ENCODE measurements at places on chromosomes 7 and 10.

- DNase-seq = no peak
Measured at GRCh38 chr7:96311967-96312366, 9.9 kb downstream of the SLC25A13 start.

DNA sequence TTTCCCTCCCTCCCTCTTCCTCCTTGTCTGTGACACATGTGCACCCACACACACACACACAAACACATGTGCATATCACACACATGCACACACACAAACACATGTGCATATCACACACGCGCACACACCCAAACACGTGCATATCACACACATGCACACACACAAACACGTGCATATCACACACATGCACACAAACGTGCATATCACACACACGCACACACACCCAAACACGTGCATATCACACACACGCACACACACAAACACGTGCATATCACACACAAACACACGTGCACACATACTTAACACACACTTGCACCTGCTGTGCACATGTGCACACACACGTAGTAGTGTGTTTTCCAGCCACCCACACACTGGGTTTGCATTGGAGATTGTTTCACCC lies 29.4 kb upstream of the KNDC1 start:
- no peak for DNase-seq

DNA sequence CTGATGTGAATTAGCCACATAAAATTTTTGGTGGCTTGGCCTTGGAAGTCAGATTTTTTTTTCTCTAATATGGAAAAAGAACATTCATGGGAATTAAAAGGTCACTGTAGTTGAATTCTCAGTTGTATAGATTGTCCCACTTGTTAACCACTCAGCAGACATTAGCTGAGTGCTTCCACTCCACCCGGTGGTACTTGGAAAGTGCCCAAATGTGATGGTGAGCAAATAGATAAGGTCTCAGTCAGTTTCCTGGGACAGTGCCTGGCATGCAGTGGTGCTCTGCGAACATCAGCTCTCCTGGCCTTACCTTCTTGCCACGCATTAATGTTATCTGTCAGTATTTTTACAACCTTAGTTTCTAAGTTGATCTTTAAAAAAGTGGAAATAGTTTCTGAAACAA lies 1.4 kb downstream of the ATP5F1C start:
- DNase-seq = no peak

DNA sequence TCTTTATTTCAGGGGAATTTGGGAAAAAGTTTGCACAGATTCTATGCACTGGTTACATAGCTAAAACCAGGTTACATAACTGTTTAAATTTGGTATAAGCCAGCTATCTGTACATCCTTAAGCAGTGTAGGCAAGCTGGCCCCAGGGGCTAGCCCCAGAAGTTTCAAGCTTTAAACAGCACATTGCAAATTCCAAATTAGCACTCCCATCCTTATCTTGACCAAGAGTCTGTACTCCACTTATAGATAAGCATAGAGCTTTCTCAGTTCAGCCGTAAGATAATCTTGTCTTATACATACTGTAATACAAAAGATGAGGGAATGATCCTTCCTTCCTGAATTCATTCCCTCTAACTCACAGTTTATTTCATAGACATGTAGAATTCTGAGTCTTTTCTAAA lies 109.3 kb downstream of the SPAG6 start:
- DNase-seq = no peak

DNA sequence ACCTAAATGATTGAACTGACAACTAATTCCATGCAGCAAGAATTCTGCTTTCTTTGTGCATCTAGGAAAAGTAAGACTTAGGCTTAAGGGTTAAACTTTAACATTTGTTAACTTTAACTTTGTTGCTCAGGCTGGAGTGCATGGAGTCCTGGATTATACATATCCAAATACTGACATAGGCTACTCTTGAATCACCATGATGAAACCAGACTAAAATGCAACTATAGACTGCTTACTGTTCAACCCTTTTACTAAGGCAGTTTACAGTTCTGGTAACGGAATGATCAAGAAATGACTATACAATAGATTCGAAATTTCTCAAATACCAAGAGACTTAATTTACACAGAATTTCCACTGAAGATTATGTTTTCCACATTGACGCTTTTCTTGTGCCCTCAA lies 52.0 kb downstream of the PUS7 start:
- no peak for DNase-seq

DNA sequence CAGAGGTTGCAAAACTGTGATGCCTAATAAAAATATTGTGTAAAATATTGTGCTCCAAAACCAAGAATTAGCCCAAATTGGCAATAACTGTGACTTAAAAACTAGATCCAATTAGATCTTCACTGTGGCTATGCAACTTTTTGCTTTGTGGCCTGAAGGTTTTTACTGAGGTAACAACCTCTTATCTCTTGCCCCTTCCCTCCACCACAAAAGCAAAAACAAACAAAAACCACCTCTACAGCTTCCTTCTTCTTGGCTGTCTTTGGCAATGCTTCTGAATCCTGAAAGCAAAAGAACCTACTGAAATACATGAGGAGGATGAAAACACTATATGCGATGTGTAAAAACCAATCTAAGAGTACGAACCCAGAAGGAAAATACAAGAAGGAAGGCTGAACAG lies 226.7 kb upstream of the MBL2 start:
- no peak for DNase-seq

- no peak for DNase-seq
Measured at GRCh38 chr10:15451137-15452094, 80.3 kb upstream of the FAM171A1 start.

DNA sequence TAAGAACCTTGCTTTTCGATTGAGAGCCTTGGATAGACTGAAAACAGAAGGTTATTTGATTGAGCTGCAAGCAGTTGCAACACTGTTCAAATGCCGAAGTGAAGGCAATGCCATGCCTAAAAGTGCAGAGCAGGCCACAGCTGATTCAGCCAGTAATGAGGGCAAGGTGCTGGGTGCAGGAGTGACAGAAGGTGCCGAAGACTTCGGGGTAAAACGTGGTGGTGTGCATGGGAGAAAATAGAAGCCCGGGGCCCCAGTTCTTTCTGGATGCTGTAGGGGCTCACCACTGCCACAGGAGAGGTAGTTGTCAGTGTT lies 43.6 kb upstream of the GATAD1 start:
- no peak for DNase-seq

GRCh38 chr7:12369072-12369471 lies 34.6 kb downstream of the VWDE start:
- no peak for DNase-seq

DNA sequence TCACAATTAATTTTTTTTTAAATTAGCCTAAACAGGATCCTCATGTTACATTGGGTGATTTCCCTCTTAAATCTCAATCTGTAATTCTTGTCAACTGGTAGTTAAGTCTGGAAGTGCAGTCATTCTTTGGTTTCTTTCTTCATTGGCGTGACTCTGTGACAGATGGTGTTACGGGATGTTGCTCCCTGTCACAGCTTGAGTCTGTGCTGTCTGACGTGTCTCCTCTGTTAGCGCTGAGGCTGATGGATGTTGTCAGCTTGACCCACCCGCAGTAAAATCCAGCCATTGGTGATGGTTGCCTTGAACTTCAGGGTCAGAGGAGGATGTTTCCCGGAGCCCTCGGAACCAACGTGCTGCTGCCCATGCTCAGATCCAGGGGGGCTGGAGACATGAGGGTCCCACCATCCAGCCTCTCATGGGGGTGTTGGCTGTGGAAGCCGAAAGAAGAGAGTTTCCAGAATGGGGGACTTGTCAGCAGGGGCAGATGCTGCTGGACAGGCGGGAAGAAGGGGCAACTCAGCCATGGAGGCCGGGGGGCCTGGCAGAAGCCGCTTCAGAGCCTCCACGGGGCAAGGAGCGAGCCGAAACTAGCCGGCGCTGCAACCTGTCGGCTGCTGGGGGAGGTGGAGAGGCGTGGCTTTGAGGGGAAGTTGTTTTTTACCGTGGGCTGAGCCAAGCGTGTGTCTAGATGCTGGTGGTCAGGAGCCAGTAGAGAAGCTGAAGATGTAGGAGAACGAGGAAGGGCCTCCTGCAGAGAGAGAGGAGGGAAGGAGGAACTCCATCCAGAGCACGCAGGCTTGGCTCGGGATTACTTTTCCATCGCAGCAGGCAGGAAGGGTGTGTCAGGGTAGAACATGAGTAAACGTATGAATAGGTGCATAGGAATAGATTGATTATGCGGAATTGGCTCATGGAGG lies 3.5 kb downstream of the SUN1 start:
- no peak for DNase-seq

DNA sequence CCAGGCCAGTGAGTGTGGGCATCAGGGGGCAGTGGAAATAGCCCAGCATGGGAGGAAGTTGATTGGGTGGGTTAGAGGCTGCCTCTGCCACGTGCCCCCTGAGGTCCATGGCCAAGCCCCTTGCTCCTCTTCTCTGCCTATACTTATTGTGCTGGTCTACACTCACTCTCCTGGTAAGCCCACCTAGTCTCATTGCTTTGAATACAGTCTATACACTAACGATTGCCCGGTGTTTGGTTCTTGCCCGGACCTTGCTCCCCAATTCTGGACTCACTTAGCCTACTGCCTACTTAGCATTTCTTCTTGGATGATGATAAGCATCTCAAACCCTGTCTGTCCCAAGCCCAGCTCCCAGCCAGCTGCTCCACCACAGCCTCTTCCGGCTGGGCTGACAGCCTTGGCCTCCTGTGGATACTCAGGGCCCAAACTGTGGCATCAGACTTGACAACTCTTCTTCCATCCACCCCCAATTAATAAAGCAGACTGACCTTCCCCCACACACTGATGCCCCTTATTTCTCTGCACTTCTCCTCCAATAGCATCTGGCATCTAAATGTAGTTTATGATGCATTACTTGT lies 10.1 kb downstream of the LRRC18 start:
- DNase-seq = no peak

GRCh38 chr7:32102432-32102873 lies 32.2 kb upstream of the PDE1C start:
- no peak for DNase-seq

DNA sequence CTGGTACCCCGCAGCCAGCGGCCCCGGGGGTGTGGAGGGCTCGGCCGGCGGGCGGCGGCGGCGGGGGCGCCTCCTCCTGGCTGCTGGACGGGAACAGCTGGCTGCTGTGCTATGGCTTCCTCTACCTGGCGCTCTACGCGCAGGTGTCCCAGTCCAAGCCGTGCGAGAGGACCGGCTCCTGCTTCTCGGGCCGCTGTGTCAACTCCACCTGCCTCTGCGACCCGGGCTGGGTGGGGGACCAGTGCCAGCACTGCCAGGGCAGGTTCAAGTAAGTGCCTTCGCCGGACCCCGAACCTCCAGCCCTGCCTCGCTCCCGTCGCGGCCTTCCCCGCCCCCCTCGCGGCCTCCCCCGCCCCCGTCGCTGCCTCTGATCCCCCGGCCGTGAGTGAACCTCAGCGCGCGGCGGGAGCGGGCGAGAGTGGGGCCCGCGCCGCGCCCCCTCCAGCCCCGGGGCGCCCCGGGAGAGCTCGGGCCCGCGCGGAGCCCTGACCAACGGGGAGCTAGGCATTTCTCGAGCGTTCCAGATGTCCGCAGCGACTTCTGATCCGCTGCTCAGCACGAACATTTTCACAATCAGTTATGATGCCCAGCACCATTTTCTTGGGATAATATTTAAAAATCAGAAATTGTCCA lies 727 bp downstream of the ATRNL1 start:
- DNase-seq = peak; percentile 67

GRCh38 chr7:24922099-24922773 lies 57.7 kb downstream of the OSBPL3 start:
- no peak for DNase-seq

GRCh38 chr7:8481752-8482446 lies 48.5 kb downstream of the NXPH1 start:
- no peak for DNase-seq

DNA sequence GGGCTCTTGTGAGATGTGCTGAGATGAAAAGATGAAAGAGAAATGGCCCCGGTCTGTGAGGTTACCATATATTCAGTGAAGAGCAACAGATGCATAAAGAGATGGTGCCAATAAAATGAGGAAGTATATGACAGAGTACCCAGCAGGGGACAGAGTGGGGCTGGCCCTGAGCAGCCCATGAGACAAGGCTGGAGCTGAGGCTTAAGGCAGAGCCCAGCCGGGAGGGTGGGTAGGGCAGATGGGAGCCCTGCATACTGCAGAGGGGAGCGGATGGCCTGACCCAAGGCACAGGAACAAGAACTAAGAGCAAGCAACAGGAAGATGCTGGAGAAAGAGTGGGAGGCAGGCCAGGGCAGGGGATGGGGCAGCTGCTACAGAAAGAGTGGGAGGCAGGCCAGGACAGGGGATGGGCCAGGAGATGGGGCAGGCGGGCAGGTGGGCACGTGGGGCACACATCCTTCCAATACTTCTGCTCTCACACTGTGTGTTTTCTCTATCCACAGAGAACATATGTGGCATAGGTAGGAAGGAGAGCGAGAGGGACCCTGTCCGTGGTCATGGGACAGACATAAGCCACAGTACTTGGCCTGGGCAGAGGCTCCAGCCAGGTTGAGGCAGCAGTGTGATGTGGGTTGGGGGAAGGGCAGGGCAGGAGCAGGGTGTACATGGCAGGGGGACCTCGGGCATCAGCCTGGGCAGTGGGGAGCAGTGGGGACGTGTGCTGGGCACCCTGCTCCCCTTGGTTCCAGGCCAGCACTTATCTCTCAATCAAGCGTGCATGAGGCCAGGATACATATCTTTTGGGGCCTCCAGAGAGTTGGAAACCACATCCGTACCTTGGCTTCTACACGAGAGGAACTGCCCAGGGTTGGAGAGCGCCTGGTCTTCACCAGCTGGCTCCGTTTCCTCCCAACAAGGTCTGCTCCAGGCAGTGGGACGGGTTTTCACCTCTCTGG lies 91.6 kb upstream of the IKZF1 start:
- DNase-seq = no peak

DNA sequence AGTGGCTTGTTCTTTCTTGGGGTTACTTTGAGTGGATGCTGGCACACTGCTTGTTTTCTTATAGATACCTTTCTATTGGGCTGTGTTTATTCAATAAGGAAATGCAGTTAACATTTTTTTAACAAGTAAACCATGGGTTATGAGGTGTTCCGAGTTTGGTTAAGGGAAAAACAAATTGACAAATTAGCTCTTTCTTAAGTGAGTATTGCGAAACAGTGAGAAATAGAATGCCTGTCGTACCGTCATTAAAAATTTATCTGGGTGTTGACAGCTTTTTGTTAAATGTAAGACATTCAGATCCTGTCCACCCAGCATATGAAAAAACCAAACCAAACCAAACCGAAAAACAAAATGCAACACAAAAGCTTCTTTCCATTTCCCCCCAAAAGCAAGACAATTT lies 6.2 kb downstream of the CUX1 start:
- no peak for DNase-seq

DNA sequence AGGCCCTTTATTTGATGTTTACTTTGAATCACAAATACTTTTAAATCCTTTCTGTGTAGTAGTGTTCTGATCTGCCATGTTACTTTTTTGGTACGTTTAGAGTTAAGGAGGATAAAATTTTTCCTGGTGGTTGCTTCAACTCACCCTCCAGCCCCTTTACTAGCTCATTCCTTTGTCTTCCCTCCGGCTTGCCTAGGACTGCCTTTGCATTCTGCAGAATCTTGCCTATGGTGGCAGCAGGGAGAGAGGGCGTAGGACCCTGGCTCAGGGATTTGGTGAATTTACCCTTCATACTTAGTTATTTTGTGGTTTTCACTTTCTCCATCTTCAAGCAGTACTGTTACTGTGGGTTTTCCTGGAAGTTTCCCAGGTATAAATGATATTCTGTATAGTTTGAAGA lies 833.5 kb downstream of the XPNPEP1 start:
- no peak for DNase-seq

GRCh38 chr10:77498829-77499228 lies 138.8 kb downstream of the KCNMA1 start:
- no peak for DNase-seq

All from MM.1S (cell line).